CD4-positive, alpha-beta T cell treated with Interleukin-6 at 100 ng/mL for 8 hours (primary cell): ENCODE measurements at places on chromosomes 16 and 17.

DNA sequence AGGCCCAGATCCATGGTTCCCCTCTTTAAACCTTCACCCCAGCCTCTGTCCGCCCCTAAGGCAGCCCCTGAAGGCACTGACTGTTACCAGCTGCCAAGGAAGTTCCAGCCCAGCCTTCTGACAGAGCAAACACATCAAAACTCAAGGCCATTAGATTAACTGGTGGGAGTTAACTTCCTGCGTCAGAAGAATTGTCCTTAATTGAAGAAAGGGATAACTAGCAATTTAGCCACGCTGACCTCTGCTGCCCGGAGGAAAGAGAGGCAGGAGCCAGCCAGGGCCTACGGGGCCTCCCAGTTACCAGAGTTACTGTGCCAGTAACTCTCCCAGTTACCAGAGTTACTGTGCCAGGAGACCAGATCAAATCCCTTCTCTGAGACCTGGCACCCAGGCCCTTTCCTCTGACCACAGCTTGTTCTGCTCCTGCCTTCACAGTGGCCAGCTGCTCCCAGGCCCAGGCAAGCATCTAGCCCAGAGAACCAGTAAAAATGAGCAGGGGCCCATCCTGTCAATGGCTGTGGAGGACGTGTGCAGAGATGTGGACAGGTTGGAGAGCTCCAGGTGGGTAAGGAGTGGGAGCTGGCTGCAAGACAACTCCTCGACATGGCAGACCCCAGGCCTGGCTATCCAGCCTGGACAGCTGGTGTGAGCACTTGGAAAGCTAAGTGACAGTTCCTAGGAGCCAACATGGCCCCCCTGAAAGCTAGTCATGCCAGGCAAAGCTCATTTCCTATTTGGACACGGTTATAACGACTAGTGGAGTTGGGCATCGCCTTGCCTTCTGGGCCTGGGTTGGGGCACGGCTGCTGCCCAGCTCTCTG, 2.8 kb upstream of the PITPNM3 start:
- no peak for DNase-seq

- DNase-seq = no peak
Observed at GRCh38 chr16:1301562-1301961, 7.9 kb upstream of the UBE2I start.

GRCh38 chr16:77758508-77758907, 29.9 kb upstream of the VAT1L start:
- no peak for DNase-seq

DNA sequence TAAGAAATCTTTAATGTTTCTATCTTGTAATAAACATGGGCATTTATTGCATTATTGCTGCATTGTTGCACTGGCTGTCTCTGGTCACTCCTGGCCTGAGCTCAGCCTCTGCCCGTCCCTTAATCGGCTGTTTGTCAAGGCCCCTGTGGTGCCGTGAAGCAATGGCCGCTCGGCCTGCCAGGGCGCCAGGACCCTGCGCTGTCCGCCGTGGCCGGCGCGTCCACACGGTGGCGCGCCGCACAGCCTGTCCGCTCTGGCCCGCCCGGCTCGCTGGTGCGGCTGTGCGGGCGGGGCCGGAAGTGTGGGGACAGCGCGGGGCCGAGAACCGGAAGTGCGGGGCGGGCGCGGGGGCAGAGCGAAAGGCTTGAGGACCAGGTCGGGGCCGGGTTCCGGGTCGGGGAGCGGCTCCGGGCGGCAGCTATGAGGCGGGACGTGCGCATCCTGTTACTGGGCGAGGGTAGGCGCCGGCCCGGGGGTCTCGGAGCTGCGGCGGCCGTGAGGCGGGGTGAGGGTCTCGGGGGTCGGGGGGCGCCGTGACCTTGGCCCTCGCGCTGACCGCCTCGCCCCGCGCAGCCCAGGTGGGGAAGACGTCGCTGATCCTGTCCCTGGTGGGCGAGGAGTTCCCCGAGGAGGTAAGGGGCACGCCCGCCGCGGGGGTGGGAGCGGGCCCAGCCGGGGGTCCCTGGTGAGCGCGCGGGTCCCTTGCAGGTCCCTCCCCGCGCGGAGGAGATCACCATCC, at the start of gene RHOT2:
Gene RHOT2 (plus strand): TSS at position 353 of the 739 bp plus-strand sequence. CDS start 68 bp downstream, at position 421.
- peak; percentile 92 for DNase-seq

GRCh38 chr16:78390508-78391324, 291.3 kb downstream of the WWOX start:
- DNase-seq = no peak

DNA sequence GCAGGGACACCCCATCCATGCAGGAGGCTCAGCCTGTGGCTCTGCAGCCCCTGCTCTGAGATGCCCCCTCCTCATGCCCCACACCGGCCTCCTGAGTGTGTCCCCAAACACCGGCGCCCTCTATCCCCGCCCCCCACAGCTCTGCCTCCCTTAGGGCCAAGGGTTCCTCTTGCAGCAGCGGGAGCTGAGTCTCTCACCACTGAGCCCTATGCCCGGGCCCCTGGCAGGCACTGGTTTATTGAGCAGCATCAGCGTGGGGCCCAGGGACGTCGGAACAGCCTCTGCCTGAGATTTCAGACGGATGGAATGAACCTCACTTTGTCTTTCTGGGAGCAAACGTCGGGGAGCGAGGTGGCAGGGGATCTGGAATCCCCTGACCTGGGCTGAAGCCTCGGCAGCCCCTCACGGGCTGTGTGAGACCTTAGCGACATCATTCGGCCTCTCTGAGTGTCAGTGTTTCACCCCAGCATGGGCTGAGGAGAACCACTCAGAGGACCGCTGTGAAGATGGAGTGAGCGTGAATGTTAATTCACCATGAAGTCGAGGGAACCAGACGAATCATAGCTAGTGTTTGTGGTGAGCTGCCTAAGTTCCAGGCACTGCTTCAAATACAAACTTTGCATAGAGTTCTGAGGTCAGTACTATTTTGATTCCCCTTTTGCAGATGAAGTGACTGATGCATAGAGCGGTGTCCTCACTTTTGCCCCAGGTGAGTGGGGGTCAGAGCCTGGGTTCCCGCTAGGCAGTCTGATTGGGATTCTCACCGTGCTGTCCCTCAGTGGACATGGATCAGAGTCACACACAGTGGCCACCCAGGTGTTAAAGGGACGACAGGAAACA, 5.3 kb upstream of the C16orf74 start:
- no peak for DNase-seq

GRCh38 chr17:48597778-48598631, 4.4 kb upstream of the HOXB5 start:
- no peak for DNase-seq

DNA sequence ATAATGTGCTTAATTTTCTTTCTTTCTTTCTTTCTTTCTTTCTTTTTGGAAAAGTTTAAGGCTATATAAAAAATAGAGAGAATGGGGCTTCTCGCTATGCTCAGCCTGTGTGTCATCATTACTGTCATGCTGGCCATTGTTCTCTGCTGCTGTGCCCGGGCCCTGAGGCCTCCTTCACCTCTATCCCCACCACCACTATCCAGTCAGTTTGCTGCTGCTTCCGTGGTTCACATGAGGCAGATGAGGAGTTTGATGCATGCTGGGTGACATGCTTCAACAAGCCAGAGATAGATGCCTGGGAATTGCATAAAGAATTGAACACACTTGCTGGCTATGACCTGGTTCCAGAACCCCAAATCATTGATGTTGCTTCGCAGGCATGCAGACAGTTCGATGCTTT, 36.3 kb downstream of the PITPNC1 start:
- no peak for DNase-seq

DNA sequence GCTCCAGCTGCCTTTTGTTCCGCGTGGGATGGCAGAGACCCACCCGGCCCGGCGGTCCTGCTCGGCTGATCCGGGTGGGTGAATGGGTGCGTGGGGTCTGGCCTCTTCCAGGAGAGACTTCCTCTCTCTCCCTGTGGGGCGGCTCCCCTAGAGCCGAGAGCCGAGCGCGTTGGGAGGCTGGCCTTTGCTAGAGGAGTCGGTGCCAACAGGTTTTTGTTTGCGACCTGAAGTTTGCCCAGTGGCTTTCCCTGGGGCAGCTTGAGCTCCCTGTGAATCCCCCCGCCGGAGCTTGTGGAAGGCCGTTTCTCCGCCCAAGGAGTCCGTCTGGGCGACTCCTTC, 970 bp downstream of the EPN2 start:
- DNase-seq = no peak

DNA sequence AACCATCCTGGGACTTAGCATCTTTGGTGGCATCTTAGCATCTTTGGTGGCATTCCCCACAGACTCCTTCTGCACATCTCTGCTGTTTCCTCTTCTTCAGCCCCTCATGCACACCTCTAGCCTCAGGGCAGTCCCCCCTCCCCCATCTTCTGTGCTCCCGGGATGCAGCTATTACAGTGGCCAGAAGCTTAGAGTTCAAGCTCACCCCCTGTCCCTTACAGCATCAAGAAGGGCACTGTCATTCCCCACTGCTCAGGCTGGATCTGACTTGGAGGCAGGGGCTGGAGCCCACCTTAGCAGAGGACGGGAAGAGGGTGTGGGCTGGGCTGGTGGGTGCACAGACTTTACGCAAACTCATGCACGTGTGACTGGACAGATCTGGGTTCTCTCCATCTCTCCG, 650 bp downstream of the EPN3 start:
- DNase-seq = no peak

DNA sequence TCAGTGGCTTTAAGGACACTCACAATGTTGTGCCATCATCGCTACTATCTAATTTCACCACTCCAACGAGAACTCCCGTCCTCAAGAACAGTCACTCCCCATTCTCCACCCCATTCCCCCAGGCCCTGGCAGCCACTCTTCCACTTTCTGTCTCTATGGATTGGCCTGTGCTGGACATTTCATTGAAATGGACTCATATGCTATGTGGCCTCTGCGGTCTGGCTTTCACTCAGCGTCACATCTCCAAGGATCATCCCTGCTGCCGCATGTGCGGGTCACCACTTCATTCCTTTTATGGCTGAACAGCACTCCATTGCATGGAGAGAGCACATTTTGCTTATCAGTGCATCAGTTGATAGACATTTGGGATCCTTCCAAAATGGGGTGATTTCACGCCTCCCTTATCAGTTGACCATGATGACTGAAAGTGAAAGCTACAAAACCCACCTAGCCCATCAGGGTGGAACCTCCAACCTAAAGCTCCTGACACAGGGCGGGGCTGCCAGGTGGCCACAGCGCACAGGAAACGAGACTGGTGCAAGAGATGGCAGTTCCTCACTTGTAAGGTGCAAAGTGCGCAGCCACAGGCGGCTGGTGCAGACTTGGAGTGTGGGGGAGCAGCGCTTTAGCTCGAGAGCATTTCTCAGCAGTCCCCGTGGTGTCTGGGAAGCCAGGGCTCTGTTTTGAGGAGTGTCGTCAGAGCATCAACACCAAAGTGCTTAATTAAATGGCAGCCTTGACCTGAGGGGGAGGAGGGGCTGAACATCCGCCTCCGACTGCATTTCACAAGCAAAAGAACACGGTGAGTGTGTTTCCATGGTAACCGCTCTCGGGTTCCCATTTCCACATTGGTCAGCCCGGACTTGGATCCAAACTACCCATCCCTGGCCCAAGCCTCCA, 23.8 kb downstream of the COTL1 start:
- DNase-seq = peak; percentile 84

DNA sequence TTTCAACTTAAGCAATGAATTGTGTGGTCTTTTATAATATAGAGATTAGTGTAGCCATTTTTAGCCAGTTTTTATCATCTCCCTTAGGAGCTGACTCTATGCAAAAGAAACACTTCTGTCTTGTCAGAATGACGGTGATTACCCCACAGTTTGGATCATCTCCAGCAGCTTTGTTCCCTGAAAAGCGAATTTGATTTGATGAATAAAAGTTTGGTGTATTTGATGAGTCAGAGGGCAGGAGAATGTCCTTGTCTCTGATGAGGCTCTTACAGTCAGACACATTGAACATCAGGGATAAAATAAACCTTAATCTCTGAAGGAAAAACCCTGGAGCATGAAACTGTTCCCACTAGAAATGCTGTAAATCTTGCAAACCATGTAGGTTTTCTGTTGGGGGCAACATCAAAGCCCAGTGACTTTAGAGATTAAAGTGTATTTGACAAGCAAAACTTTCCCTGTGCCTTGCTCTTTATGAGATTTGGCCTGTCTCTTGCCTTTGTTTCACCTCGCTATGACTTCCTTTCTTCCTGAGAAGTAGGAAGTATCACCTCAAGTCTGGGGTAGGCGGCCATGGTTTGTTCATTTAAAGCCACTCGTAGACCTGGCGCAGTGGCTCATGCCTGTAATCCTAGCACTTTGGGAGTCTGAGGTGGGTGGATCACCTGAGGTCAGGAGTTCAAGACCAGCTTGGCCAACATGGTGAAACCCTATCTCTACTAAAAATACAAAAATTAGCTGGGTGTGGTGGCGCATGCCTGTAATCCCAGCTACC, 209.3 kb downstream of the FTO start:
- no peak for DNase-seq

DNA sequence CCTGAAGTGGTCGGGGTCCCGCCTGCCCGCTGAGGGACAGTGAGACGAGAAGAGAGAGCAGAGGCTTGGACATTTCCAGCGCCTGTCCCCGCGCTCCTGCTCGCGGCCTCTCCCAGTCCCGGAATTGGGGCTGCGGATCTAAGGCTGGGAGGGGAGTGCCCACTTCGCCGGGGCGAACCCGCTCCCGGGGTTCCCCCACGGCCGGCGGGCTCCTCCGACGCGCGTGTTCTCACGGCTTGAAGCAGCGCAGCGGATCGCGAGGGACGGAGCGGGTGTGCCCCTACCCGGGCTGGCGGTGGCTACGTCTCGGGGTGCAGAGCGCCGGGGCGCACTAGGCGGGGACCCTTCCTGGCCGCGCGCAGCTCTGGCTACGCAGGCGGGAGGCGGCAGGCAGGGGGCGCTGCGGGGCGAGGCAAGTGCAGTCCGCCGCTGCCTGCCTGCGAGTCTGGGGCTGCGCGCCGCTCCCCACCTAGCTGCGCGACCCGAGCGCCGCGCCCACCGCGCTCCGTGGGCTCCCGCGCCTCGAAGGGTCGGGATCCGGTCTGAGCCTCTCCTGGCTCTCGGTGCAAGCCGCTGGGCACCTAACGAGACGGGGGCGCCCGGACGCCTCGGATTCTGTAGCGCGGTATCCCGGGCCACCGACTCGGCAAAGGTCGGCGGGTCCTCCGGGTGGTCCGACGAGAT, 1.2 kb downstream of the NGFR start:
- peak; percentile 78 for DNase-seq

- no peak for DNase-seq
Observed at GRCh38 chr16:6966925-6967324, 365.7 kb upstream of the RBFOX1 start.
